ENCODE measurements at places on chromosomes 11 and 22. TPM values are rescaled to one million over a fixed set of nuclear protein-coding genes. Genes with fewer than 3 reads are reported as not detected.
A peak's percentile ranks its signal among the peaks of the same experiment; 100 is the strongest.

TRIM51 gene
- not detected for polyA plus RNA-seq

DNA sequence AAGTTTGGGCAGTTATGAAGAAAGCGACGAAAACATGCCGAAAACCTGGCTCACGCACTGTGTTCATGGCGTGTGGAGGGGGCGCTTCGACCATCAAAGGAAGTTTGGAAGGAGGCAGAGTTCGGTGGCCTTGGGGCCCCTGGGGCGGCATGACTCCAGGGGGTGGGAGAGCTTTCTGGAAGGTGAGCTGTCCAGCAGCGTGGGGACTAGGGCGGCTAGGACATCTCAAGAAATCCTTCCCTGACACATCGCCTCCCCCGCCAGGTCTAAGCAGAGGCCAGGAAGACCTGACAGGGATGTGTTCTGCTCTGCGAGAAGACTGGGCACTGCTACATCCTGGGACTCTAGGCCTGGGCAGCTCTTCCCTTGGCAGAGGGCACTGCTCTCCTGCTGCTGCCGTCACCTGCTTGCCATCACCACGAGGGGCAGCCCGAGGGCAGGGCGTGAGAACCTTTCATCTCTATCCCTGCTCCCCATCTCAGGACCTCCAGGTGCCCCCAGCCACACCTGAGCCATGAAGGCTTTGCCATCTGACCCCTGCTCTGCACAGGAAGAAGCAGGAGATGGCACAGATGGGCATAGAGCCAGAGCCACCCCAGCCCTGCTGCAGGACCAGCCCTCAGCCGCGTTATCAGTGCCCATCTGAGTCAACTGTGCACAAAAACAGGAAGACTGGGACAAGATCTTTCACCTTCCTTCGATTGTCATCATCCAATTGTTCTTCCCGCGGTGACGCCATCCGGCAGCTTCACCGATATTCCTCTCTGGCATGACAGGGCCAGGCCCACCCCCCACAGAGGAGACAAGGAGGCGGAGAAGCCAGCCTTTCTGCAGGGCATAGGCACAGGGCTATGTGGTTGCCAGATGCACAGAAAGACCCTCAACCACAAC, 12.7 kb downstream of the LINC01488 start:
- DNase-seq = no peak

GRCh38 chr11:132248580-132248979, 878.2 kb downstream of the NTM start:
- no peak for DNase-seq

DNA sequence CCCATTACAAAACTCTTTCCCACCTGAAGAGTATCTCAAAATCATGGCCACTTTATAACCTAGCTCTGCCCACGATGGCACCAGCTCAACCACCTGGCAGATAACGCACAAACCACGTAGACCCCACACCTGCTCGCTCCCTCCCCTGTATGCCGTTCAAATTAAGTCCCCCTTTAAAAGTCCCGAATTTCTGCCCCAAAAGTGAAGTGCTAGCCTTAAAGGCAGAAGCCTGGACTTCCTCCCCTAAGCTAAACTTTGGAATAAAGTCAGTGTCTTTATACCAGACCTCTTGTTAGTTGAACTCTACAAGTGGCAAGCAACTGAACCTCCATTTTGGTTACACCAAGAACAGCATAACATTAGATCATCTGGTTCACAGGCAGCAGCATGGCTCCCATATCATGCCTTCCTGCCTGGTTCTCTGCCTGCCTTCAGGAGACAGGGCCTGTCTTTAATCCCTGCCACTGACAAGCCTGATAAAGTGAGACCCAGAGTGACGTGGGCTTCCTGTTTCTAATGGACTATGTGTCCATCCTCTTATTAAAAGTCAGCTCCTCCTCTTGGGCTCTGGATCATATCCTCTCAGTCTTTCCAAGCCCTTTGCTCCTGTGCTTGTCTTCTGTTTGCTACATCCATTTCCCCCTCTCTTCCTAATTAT, 32.6 kb upstream of the NNMT start:
- no peak for DNase-seq

KCNJ5 gene
- polyA plus RNA-seq = 3.7 TPM

DNA sequence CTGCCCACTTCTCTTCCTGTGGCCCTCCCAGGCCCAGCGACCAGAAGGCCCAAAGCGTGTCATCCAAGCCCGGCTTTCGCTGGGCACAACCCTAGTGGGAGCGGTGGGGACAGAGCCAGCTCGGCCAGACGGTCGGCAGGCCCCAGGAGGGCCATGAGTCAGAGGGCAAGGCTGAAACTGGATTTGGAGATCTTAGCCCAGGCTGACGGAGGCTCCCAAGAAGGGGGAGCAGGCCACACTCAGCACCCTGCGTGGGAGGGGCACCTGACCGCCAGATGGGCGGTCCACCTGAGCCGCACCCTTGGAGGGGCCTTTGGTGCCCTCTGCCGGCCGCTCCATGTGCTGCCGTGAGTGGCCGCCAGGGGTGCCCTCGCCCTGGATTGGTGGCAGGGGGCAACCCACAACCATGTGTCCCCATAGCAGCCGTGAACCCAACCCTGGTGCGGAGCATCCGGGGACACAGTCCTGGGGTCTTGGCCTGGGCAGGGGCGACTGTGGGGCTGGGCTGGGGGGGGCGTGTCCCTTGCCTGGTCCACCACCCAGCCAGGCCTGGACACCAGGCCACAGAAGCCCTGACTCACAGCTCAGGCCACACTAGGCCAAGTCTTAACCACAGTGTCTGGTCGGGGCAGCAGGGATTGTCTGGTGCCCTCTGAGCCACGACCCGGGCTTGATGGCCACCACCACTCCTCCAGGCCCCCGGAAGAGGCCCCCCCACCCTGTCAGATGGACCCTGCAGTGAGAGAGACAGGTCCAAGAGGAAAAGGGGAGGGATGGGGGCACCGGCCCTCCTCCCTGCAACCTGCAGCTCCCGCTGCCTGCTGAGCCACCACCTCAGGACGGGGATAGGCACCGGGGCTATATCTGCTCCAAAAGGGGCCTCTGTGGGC, 19.2 kb upstream of the TALDO1 start:
- DNase-seq = peak; percentile 92

DNA sequence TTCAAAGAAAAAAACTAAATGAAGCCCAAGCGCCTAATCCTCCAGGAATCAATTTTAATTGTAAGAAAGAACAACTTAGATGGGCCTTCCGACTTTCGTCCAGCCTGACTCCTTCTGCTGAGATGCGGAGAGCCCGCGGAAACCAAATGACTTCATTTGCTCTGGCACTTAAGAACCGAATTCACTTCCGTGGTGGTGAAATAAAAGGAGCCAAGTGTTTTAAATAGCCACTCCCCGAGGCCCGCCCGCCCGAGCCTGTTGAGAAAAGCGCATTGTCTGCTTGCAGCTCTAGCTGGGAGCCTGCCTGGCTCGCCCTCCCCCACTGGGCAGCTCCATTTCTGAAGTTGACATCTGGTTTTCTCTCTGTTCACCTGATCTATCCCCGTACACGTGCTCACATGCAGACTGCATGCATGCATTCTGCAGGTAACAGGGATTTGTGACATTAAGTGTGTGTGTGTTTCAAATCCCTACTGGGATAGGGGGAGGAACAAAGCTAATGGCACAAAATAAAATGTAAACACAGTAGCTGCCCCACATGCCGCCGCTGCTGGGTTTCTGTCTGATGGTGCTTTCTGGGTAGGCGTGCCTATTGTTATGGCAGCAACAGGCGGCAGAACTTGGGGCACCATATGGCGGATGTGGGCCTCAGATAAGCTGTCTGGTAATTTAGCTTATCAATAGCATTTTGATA, 6.2 kb downstream of the TEAD1 start:
- DNase-seq = peak; percentile 74

KRTAP5-7 gene
- not detected for polyA plus RNA-seq

DNA sequence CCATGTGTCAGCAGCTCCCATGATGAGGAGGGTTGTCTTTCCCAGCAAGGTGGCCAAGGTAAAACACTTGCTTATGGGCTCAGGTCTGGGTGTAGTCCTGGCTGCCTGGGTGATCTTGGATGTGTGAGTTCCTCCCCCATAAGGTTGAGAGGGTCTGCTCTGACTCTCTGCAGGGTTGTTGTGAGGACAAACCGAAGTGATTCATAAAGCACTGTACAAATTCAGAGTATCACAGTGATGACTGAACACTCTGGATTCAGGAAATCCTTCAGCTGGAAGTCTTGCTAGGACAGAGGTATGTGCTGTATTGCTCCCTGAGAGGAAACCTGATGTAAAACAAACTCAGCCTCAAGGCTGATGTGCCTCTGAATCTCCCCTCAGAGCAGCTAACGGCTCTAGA, 220.9 kb upstream of the PITPNB start:
- DNase-seq = no peak

KCNQ1 gene
- polyA plus RNA-seq = 2.5 TPM

DNA sequence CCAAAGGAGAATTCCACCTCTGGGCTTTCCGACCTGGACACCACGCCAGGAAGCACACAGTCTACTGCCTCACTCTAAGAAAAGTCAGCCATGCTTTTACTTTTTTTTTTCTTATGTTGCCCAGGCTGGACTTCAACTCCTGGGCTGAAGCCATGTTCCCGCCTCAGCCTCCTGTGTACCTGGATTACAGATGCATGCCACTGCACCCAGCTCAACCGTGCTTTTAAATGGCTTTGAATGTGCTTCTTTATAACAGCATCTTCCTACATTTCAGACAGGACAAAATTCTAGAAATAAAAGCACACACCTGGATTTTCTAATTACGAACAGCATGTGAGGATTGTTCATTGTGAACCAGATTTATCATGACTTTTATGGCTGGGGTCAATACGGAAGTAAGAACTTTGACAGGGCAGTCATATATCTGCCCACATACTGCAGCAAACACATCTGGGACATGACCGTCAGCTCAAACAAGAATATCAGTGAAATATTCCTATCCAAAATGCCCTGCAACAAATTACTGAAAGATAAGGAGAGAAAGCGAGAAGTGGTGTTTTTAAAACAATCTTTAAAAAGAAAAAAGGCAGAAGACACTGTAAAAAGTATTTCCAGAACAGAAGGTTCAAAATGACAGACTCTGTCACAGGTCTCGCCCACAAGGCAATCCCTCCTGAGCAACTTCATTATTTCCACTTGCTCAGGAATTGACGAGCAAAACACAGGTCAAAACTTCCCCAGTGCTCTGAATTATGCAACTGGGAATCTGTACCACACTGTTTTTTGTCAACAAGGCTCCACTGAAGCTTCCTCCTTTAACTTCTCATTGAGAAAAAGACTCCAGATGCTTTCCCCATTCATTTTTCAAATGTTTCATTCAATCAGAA, 42.1 kb downstream of the PACSIN2 start:
- no peak for DNase-seq

GRCh38 chr22:42820045-42820763, 36.9 kb downstream of the ARFGAP3 start:
- no peak for DNase-seq

MS4A1 gene
- polyA plus RNA-seq = 0.55 TPM

MYOD1 gene
- polyA plus RNA-seq = not detected

FXYD6 gene
- polyA plus RNA-seq = 256 TPM

MUC15 gene
- not detected for polyA plus RNA-seq

DNA sequence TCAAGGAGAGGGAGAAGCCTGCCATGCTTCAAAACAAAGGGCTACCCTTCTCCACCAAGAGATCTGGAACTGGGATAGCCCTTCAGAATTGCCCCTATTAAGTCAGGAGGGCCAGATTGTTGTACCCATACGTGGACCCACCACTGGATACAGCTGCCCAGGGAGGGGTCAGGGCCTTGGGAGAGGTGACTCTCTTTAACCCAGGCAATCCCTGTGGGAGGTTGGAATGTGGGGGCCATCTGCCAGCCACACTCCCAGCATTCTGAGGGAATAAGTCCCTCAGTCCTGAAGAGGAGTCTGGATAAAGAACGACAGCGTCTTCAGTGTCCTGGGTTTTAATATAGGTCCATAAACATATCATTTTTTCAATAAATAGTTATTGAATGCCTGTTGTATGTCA, 588.2 kb upstream of the TENM4 start:
- DNase-seq = no peak

DNA sequence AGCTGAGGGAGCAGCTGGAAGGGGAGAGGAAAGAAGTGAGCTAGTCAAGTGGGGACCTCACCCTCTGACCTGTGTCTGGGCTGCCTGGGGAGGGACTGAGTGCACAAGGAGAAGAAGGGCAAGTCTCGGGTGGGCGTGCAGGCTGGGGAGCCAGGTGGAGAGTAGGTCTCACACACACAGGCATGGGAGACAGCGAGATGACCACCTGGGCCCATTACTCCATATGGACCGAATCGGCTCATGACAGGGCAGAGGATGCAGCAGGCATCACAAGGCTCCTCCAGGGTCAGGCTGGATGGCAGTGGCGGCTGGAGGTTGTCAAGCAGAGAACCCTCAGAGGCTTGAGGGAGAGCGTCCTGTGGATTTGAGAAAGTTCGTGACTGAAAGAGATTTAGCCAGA, 63.5 kb downstream of the CEP164 start:
- DNase-seq = no peak

GRCh38 chr22:24494528-24495364, at the start of gene UPB1:
UPB1 (plus strand) TSS chr22:24495332; CDS start chr22:24495404, 72 bp downstream.
- DNase-seq = no peak

- DNase-seq = no peak
Measured at GRCh38 chr11:16861862-16862261, 123.4 kb downstream of the C11orf58 start.

DNA sequence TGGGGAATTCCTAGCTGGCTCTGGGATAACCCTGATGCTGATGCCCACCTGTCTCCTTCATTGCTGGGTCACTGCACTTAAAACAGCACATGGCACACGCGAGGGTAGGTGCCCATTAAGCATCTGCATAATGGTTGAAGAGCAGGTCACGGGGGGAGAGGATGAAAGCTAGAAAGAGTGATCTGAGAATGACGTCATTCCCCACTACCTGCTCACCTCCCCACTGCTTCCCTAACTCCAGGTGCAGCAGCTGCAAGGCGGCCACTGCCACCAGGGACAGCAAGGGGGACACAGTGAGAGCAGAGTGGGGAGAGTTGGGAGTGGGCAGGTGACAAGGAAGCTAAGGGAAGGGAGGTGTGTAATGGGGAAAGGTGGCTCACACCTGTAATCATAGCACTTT, 27.0 kb downstream of the ADA2 start:
- DNase-seq = no peak

DNA sequence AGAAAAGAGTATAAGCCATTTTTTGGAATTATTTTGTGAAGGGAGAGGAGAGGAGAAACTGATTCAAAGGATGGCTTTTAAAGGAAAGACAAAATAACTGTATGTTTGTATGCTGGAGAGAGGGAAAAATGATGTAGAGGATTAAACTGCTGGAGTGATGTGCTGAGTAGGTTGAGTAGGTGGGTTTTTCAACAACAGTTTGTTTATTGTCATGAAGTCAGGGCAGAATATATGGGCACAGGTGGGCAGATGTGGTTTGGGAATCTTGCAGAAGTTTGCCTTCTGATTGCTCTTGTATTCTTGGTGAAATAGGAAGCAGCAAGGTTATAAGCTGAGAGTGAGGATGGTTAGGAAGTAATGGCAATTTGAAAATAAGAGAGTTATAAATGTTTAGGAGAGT, 12.1 kb downstream of the SYT9 start:
- DNase-seq = no peak

DNA sequence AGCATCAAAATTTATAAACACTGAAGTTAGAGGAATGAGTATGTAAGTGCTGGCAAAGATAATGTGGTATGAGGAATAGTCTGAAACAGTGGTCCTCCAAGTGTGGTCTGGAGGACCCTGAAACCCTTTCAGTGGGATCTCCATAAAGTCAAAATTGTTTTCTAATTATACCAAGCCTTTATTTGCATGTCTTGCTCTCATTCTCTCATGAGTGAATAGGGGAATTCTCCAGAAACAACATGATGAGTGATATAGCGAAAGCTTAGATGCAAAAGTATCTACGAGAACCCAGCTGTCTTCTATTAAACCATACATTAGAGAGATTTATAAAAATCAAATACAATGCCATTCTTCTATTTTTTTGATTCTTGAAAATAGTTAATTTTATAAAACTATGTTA, 145.0 kb upstream of the RAG2 start:
- no peak for DNase-seq

- DNase-seq = no peak
Measured at GRCh38 chr11:17267576-17267975, 9.0 kb upstream of the NUCB2 start.
